ENCODE measurements at places on chromosomes 4 and X. TPM values are rescaled to one million over a fixed set of nuclear protein-coding genes. Genes with fewer than 3 reads are reported as not detected.

ETDB gene
- not detected for total RNA-seq

ATP8A1 gene
- 23.3 TPM for total RNA-seq

MAGEA3 gene
- not detected for total RNA-seq

DNA sequence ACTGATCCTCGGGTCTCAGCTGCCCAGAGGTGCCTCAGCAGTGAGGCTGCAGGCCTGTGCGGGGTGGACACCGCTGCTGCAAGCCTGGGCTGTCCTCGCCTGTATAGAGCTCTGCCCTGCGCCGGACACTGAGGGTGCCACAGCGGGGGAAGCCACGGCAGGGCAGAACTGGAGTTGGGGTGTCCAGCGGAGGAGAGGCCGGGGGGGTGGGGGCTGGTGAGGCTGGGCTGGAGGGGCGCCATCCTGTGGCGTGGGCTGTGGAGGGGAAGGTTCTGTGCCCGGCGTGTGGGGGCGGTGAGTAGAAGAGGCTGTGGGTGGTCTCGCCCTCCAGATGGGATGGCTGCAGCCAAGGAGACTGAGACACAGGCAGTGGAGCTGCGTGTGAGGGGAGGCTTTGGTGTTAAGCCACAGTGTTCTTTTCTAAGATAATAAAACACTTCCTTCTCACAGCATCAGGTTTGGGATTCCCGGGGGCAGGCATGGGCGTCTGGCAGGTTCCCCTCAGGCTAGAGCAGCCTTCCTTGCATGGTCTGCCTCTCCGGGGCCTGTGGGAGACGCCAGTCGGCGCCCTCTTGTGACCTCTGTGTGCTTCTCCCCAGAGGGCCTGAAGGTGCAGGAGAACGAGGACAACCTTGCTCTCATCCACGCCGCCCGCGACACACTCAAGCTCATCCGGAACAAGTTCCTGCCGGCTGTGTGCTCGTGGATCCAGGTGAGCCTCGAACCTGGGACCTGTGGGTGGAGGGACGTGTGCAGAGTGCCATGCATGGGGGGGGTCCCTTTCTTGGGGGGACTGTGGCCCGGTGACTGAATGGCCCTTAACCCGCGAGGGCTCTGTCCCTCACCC is 7.4 kb downstream of the UVSSA start:
- H3K4me1 ChIP-seq = peaks cover 7% of the 10 kb centered on the region
- H3K27me3 ChIP-seq = no peaks in the 10 kb centered on the region

DNA sequence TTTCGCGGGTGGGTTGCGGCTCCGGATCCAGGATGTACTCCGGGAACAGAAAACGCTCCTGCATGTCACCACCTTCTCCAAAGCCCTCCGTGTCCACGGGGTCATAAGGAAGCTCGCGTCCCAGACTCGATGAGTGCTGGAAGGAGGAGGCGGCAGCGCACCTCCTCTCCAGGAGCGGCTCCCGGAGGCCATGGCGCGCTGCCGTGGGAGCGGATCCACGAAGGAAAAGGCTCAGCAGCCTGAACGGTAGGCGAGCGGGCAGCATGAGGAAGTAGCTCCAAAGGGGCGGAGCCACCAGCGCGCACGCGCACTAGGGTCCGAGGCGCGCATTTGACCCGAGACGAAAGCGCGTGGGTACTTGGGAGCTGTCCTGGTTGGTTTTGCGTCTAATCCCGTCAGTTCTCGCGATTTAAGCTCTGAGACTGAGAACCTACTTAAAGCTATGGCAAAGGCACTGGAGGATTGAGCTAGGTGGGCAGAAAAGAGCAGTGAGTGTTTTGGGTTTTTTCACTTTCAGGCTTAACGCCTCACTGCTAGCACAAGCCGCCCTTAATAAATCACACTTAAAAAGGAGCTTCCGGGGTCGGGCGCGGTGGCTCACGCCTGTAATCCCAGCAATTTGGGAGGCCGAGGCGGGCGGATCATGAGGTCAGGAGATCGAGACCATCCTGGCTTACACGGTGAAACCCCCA is at the start of gene NOA1:
Gene NOA1 (minus strand): TSS at position 286 of the 692 bp plus-strand sequence. CDS start 21 bp downstream, at position 265.
- H3K27ac ChIP-seq = peak within 1 kb of the TSS; percentile 90
- H3K27me3 ChIP-seq = no peaks in the 10 kb centered on the region
- peak; percentile 98 for DNase-seq
- H3K4me3 ChIP-seq = peak within 1 kb of the TSS; percentile 89

GRCh38 chr4:80321776-80322175 is 13.8 kb upstream of the CFAP299 start:
- H3K36me3 ChIP-seq = no peaks in the 10 kb centered on the region
- H3K27me3 ChIP-seq = no peaks in the 10 kb centered on the region
- no peaks in the 10 kb centered on the region for H3K4me1 ChIP-seq

DNA sequence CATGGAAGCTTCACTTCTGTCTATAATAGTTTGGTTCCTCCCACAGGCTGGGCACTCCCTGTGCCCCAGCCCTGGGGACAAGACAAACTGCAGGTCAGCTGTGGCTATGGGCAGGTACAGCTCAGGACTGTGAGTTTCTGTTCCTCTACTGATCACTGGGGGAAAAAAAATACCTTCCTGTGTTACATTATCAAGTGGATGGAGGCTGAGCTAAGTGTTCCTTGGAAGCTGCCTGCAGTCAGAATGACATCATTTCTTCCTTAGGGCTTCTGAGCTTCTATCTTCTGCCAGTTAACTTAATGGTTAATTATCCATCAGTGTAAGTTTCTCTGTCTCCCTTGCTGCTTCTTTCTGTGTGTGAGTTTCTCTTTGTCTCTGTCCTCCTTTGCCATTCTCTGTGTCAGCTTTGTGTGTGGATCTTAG is 4.6 kb downstream of the RAB33A start:
- H3K4me1 ChIP-seq = peaks cover 34% of the 10 kb centered on the region
- no peak overlapping the region for H3K4me3 ChIP-seq
- DNase-seq = no peak
- no peaks in the 10 kb centered on the region for H3K36me3 ChIP-seq
- H3K27ac ChIP-seq = no peak overlapping the region

DNA sequence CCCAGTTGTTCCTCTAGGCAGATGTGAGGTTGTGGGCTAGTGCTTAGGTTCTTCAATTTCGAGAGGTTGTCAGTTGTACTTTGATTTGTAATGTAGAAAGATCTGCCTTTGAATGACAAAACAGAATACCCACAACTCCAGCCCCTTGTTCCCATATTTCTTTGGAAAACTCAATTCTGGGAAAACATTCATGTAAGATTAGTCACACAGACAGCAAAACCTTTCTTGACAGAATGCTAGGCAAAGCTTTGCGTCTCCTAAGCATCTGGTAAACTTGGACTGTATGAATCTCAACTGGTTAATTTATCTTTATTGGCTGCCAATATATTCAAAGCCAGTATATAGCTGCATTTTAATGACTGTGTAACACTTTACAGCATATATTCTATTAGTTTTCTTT is 34.9 kb downstream of the NOCT start:
- H3K4me1 ChIP-seq = no peaks in the 10 kb centered on the region
- H3K27ac ChIP-seq = no peak overlapping the region
- H3K4me3 ChIP-seq = no peak overlapping the region
- H3K36me3 ChIP-seq = peaks cover 14% of the 10 kb centered on the region
- DNase-seq = no peak

DNA sequence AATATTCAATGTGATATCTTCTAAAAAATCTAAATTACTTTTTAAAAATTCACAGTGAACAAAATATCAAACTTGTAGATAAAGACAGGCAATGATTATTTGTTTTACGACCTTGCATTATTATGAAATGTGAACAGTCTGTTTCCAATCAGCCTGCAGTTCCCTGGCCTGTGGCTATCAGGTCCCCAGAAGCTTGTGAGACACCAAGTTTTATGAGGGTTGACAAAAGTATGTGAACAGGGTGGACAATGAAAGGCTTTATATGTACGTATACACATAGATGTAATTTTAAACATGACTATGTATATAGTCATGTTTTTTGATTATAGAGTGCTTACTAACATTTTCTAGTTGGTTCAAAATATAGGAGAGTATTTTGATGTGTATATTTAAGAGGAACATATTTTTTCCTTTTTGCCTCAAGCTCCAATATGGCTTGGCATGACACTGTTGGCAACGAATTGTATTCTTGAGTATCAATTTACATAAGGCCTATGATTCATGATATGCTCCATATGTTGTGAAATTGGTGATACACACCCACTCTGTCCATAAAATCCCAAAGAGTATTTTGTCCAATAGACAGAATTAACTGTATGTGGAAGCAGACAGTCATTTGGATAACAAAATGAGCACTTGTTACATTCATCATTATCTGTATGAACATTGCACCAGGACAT is 55.7 kb downstream of the BTC start:
- no peak overlapping the region for H3K27ac ChIP-seq
- no peak for DNase-seq
- no peaks in the 10 kb centered on the region for H3K4me1 ChIP-seq
- no peak overlapping the region for H3K4me3 ChIP-seq

DNA sequence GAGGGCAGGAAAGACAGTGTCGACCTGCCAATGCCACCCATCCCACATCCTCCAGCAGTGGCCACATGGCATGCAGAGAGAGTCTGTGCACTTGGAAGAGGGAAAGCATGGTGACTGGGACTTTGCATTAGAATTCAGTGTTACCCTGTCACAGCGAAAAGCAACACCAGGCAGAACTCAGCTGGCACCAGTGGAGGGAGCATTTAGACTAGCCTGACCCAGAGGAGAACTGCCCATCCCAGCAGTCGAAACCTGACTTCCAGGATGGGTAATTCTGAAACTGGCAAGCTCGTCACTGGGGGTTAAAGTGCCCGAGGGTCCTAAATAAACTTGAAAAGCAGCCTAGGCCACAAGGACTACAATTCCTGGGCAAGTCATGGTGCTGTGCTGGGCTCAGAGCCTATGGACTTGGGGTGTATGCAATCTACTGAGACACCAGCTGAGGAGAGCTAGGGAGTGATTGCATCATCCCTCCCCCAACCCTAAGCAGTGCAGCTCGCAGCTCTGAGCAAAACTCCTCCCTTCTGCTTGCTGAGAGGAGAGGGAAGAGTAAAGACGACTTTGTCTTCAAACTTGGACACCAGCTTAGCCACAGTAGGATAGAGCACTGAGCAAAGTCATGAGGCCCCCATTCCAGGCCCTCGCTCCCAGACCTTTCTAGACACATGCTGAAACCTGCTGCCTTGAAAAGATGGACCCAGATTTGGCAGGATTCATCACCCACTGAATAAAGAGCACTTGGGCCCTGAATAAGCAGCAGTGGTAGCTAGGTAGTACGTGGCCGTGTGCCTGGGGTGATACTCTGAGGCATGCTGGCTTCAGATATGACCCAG is 68.8 kb downstream of the DDX60L start:
- DNase-seq = no peak
- no peak overlapping the region for H3K27ac ChIP-seq
- no peaks in the 10 kb centered on the region for H3K27me3 ChIP-seq

DNA sequence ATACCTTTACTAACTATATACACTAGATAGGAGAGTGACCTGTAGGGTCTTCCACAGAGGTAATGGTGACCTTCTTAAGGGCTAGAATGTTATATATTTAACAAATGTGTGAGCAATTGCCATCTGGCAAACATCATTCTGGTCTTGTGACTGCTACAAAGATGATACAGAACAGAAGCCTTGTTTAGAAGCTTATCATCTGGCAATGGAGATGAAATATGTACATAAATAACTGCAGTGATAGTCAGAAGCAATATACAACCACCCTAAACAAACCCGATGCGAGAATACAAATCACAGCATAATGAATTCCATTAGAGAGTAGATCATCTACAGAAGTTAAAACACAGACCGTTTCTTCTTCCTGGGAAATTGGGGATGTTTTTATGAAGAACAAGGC is 952.7 kb upstream of the SLIT2 start:
- H3K4me1 ChIP-seq = no peaks in the 10 kb centered on the region
- no peak overlapping the region for H3K27ac ChIP-seq
- H3K36me3 ChIP-seq = no peaks in the 10 kb centered on the region
- DNase-seq = no peak

DNA sequence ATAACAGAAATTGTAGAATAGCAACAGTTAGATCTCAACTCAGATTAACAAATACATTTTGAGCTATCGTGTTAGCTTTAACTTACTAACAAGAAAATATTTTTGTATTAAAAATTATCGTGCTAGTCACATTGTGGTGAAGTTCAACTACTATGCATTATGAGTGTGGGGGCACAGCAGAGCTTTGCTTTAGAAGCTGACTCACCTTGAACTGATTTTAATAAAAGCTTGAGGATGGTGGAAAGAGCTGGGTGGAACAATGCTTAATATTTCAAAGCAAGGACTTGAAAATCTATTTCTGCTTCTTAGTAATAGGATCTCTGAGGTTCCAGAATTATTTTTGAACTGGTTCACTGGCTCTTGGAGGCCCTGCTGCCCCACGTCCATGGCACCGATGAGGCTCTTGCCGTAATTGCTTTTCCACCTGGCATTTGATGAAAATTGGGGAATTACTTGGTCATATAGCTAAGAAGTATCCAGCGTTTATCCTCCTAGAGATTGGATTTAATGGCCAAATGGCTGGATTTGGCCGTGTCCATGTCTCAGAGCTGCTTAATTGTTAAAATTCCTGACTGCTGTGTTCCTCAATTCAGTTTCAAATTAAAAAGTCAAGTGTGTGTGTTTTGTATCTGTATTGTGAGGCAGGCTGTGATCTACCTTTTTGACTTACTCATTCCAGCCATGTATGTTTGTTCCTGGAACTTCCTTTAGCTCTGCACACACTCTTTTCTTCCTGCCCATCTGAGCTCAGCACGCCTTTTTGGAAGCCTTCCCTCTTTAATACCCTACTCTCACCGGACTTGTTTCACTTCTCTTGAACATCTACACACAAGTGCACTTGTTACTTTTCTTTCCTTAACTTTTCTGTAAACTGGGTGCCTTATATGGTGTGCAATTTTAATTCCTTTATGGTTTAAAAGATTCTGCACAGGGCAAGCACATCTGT is 66.6 kb upstream of the LIMCH1 start:
- no peaks in the 10 kb centered on the region for H3K27me3 ChIP-seq
- H3K4me1 ChIP-seq = no peaks in the 10 kb centered on the region
- no peak overlapping the region for H3K27ac ChIP-seq
- H3K36me3 ChIP-seq = no peaks in the 10 kb centered on the region
- H3K4me3 ChIP-seq = no peak overlapping the region

DNA sequence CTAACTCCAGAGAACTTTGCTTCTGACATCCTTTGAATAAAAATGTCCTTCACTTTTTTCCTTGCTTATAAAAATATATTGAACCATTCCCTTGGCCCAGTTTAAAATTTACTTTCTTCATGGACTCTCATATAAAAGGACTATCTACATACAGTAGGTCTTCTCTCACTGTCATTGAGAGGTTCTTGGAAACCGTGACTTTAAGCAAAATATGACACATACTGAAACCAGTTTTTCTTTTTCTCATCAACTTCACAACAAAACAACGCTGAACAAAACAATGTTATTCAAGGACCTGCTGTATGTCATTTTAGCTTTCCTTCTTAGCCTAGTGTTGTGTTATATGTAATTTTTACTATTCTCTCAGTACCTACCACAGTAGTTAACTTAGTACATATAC is 496.8 kb downstream of the CENPC start:
- DNase-seq = no peak
- no peaks in the 10 kb centered on the region for H3K4me1 ChIP-seq
- H3K27ac ChIP-seq = no peak overlapping the region
- H3K4me3 ChIP-seq = no peak overlapping the region
- no peaks in the 10 kb centered on the region for H3K36me3 ChIP-seq

- peak overlapping the region; percentile 86 for H3K4me3 ChIP-seq
- peak overlapping the region; percentile 94 for H3K27ac ChIP-seq
- no peaks in the 10 kb centered on the region for H3K27me3 ChIP-seq
- H3K36me3 ChIP-seq = no peaks in the 10 kb centered on the region
Observed at GRCh38 chr4:186190581-186191199, 677 bp upstream of the CYP4V2 start.

All from CD8-positive, alpha-beta memory T cell (primary cell).